Upper lobe of right lung (tissue), 1 donor: ENCODE measurements at places on chromosomes 16 and 17. TPM values are rescaled to one million over a fixed set of nuclear protein-coding genes. Genes with fewer than 3 reads are reported as not detected.

GRCh38 chr17:7632492-7632894 is 2.6 kb downstream of the SHBG start:
- DNase-seq: no peak

- no peak for DNase-seq
Observed at GRCh38 chr16:84683691-84684591, 15.9 kb upstream of the USP10 start.

- no peak for DNase-seq
Observed at GRCh38 chr17:59892251-59892923, 356 bp downstream of the TUBD1 start.

GRCh38 chr16:56980792-56981724 is 8.3 kb upstream of the NLRC5 start:
- DNase-seq: no peak

DNA sequence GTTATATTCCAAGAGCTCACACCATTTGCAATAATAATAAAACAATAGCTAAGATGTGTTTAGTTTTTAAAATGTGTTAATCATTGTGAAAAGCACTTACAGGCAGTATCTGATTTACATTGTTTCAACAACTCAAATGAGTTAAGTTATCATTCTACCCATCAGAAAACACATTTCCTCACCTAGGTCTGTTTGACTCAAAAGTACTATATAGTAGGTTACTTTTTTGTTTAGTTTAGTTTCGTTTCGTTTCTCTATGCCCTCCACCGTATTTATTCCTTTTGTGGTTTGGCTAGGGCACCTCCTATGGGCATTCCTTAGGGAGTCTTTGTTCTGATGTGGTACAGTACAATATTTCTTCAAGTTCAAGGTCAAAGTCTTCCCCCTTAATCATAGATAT is 201.6 kb downstream of the PRKCB start:
- no peak for DNase-seq

GRCh38 chr16:51556694-51557340 is 405.7 kb upstream of the SALL1 start:
- no peak for DNase-seq

DNA sequence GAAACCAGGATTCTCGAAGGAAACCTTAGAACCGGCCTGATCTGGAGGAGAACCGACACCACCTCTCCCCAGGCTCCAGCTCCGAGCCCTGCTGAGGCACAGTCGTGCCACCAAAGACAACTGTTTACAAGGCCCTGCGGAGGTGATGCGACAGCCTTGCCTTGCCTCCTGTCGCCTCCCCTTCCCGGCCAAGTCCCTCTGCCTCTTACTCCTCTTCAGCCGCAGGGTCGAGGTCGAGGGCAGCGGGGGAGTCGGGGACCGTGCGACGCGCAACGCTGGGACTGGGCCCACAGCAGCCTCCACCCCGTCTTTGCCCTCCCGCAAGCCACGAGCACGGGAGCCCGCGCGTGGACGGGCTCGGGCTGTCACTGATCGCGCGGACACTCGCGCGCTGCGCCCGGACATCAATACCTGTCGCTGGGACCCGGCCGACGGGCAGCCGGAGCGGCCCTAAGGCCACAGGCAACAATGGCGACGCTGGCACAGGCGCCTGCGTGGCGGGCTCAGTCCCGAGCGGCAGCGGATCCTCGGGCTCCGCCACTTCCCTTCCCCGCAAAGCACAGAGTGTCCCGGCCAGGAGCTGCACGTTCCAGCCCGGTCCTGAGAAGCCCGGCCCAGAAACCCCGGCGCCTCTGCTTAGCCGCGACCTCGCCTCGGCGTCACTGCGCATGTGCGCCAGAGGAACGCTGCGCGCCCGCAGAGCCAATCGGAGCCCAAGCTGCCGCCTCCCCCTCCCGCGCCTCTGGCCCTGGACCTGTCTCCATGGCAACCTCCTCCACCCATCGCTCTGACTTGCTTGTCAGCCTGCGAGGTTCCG is at the start of gene ZNF287:
Gene ZNF287 (minus strand): TSS at position 664 of the 817 bp plus-strand sequence. CDS start 1,473 bp downstream, outside the sequence.
- DNase-seq: peak; percentile 96

DNA sequence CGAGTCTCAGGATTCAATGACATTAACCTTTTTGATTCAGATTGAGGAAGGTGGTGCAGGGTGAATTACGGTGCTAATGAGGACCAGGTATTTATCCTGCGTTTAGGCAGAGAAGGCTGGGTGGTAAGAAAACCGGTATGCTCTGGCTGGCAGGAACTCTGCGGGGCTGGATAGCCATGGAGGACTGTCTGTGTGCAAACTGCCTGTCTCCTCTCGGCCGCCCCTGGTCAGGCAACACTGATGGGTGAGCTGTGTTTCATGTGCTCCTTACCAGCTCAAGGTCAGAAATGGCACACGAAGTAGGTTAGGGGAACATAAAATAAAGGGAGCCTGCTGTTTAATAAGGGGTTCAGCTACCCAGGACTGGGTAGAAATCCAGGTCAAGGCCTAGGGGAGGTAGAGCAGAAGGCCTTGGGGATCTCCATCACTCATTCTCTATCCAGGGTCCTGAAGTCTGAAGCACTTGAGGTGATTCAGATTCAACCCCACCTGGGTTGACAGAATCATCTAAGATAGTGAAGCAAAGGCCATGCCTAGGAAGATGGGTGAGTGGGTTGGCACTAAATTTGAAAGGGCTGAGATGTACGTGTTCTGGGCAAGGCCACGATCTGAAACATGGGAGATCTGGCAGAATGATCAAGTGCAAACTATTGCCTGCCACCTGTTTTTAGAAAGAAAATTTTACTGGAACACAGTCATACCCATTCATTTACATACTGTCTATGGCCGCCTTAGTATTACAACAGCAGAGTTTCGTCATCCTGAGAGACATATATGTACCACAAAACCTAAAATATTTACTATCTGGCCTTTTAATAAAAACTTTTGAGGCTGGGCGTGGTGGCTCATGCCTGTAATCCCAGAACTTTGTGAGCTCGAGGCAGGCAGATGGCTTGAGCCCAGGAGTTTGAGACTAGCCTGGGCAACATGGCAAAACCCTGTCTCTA is 292.5 kb downstream of the XYLT1 start:
- DNase-seq: no peak

The TM4SF5 gene
- total RNA-seq: not detected

The CACNG5 gene
- not detected for total RNA-seq

GRCh38 chr17:42795061-42795460 is 3.4 kb downstream of the COA3 start:
- DNase-seq: no peak

The AARS1 gene
- total RNA-seq: 113 TPM

GRCh38 chr17:77497578-77497934 is 356.8 kb downstream of the SEC14L1 start:
- DNase-seq: peak; percentile 51

The CYGB gene
- 34.3 TPM for total RNA-seq

The CCL13 gene
- 10.2 TPM for total RNA-seq
